CD4-positive, alpha-beta T cell treated with Interleukin-15 for 4 hours (primary cell): ENCODE measurements at places on chromosomes 13 and 19.

GRCh38 chr13:80338781-80339562, 2.0 kb downstream of the SPRY2 start:
- DNase-seq, result no peak

- no peak for DNase-seq
These were observed 536 bp upstream of the NCR1 start for GRCh38 chr19:54905421-54905802.

DNA sequence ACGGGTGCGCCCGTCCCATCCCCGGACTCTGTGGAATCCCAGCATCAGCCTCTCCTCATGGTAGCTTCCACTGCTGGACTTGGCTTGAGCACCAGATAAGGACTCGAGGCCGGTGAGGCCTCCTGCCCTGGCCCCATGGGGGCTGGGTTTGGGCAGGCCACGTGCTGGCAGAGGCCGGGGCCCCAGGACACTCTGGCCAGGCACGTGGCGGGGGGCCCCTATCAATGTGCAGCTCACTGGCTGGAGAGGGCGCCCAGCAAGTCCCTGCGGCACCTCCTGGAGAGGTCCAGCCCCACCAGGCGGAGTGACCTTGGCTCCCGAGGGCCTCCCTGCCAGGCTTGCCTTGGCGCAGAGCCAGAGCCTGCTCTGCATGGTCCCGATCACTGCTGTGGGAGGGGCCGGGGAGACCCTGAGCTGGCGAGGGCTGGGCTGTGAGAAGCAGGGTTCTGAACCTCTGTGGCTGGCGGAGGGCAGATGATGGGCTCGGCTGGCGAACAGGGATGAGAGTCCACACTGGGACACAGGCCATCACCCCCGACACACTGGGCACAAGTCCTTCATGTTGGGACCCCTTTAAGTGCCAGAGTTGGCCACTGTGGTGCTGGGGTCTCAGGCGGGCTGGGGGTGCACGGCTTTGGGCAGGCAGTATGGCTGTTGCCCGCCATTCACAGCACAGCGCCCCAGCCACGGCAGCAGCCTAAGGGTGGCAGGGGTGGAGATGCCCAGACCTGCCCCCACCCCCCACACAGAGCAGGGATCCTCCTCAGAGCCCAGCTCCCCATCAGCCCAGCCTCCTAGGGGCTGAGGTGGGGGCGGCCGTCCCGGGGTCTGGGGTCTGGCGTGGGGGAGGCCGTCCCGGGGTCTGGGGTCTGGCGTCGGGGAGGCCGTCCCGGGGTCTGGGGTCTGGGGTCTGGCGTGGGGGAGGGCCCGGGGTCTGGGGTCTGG, 19.1 kb downstream of the CEBPG start:
- DNase-seq, result no peak

GRCh38 chr19:2027361-2027760, 11.8 kb upstream of the BTBD2 start:
- DNase-seq, result no peak

- DNase-seq, result no peak
These were observed 28.1 kb downstream of the SMARCA4 start for GRCh38 chr19:10988921-10989320.

DNA sequence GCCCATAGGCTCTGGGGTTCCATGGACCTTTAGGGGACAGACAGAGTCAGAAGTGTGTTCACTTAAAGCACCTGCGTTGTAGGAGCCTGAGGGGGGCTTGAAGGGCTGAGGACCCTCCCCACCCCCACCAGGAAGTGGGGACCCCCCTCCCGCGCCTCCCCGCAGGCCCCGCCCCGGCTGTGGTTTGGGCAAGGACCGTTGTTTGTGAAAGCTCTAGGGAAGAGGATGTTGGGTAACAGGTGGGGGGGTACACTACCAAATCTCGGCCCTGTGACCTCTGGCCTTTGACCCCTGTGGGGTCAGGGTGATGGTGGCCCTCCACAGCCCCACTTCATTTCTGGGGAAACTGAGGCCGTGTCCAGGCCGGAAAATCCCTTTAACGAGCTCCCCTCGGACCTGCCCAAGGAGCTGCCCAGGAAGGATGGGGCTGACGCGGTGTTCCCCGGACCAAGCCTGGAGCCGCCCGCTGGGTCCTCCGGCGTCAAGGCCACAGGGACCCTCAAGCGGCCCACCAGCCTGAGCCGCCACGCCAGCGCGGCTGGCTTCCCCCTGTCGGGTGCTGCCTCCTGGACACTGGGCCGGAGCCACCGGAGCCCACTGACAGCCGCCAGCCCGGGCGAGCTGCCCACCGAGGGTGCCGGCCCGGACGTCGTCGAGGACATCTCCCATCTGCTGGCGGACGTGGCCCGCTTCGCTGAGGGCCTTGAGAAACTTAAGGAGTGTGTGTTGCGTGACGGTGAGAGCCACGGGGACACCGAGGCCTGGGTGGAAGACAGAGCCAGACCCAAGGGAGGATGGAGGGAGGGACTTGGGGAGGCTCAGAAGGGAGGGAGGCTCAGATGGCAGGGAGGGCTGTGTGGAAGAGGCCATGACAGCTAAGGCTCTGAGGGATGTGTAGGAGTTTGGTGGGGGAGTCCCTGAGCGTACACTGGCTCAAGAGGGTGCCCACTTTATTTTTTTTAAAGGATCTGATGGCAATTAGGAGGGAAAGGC, 1.3 kb downstream of the ARHGAP45 start:
- peak; percentile 76 for DNase-seq

GRCh38 chr19:2374808-2375207, 14.7 kb downstream of the TMPRSS9 start:
- no peak for DNase-seq

- DNase-seq, result no peak
These were observed 87.9 kb downstream of the LRCH1 start for GRCh38 chr13:46640843-46641242.

DNA sequence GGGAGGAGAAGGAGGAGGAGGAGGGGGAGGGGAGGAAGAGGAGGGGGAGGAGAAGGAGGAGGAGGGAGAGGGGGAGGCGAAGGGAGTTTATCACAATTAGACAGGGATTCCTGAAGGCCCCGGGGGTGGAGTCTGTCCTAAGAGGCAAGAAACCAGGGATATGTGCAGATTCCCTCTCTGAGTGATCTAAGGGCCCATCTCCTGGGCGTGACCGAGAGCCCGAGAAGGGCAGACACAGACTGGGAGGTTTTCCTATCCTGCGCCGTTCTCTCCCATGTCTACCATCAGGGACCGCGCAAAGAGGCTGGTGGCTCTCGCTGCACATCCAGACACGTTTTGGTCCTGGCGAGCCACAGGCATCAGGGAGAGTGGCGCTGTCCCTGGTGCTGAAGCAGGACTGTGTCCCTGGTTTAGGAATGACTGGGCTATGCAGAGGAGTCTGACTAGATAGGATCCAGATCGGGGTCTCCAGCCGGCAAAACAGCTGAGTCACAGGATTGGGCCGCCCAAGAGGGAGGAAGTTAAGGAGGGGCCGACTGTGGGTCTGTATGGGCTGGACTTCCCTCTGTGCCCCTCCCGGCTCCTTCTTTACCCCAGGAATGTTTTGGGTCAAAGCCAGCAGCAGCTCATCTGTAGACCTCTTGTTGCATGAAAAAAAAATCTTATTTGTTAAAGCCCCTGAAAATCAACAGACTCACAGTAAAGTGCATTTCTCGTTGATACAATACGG, 17.9 kb upstream of the ZNF175 start:
- DNase-seq, result peak; percentile 11

DNA sequence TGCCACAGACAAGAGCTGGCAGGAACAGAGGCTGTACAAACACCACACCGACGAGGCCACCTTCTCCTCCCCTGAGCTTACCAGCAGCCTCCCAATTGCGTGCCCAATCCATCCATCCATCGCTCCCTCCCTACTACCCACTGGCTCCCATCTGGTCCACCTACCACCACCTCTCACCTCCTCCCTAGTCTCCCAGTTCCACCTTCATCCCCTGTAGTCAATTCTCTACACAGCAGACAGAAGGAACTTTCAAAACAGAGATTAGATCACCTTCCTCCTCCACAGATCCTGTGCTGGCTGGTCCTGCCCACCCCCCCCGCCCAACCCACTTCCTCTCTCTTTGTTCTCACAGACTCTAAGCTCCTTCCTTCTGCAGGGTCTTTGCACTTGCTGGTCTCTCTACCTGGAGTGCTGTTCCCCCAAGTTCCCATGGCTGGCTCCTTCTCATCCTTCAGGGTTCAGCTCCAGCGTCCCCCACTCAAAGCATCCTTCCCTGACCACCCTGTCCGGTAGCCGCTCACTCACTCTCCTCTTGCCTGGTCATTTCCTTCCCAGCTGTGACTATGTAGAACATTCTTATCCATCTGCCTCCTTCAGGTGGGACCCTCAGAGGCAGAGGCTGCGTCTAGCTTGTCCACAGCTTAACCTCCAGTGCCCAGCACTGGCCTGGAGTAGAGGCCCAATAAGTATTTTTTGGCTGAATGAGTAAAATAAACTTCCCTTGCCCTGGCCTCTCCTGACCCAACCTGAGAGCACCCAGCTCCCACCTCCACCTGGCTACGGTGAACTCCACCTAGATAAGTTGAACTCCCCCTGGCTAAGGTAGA, 23.0 kb downstream of the PIN1 start:
- peak; percentile 46 for DNase-seq

DNA sequence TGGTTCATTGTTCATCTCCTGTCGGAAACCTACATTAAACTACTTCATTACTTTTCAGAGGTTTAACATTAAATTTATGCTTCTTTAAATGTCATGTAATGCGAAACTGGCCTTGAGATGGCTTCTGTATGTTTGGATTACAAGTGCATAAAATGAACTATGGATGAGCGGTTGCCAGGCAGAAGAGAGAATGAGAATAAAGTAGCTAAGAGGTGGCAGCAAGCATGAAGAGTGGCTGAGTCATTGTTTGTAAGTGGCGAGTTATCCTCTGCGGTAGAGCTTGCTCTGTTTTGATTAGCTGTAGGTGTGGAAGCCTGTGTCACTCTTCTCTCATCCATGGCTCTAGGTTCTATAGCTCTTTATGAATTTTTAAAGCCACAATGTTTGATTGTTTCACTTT, 1139.6 kb upstream of the PCDH9 start:
- DNase-seq, result no peak

DNA sequence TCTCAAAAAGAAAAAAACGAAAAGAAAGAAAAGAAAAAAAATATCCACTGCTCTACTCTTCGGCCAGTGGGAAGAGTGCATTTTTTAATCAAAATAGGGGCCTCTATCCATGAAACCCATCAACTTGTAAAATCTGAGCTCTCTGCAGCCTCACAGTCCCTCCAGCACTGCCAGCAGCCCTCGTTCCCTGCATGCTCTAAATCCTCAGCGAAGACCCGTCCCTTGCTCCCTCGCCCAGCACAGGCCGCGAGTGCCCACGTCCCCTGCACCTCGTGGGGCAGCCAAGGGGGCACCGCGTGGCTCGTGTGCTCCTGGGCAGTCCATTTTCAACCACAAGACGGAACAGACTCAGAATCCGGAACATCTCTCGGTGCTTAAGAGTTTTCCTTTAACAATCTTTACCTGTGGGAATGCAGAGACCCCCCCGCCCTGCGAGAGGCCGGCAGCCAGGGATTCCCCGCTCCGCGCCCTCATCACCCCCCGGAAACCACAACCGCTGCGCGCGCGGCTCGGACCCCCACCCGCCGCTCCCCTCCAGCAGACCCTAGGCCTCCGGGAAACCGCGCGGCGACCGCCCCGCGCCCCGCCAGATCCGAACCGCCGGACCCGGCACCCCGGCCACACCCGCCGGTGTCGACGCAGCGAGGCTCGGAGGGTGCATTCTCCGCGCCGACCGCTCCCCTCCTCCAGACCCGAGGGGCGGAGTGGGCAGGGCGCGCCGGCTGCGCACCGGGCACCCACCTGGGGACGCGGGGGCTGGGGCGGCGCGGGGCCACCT, 638 bp downstream of the ANKRD27 start:
- DNase-seq, result no peak

DNA sequence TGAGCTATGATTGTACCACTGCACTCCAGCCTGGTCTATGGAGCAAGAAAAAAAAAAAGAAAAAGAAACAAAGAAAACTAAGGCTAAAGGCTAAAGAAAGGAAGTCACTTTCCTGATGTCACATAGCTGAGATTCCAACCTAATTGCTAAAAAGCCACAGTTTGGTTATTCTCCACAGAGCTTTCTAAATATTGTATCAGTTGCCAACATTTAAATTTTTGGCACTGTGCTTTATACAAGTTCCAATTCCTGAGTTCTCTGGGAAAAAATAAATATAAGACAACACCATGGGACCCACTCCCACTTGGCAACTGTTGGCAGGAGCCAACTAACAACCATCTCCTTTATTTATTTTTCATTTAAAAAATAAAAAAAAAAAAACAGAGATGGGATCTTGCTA, 11.2 kb upstream of the LYPD3 start:
- DNase-seq, result no peak

GRCh38 chr19:15892012-15892411, 5.9 kb downstream of the CYP4F2 start:
- no peak for DNase-seq

GRCh38 chr13:50033725-50034124, 18.5 kb downstream of the KCNRG start:
- DNase-seq, result no peak

DNA sequence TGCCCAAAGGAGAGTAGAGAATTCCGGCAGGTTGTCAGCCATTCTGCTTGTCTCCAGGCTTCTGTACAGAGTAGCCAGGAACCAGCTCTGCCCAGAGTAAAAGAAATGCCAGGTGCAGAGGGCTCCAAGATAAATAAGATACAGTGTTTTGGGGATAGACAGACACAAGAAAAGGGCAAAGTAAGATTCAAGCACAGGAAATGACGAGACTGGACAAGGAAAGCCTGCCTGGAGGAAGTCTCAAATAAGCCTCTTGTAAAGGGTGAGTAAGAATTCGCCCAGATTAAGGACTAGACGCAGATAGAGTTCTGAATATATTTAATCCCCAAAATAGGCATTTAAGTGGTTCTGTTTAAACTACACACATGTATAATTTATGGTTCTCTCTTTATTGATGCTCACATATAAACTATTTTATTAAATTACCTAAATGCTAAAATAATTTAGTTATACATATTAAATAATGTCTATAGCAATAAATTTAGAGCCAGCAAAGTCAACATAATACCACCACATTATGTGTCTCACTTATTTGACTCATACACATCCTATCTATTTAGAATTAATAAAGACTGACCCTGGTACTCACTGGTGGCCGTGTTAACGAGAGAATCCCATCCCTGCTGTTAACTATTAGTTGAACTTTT, 98.4 kb upstream of the RAP2A start:
- no peak for DNase-seq

DNA sequence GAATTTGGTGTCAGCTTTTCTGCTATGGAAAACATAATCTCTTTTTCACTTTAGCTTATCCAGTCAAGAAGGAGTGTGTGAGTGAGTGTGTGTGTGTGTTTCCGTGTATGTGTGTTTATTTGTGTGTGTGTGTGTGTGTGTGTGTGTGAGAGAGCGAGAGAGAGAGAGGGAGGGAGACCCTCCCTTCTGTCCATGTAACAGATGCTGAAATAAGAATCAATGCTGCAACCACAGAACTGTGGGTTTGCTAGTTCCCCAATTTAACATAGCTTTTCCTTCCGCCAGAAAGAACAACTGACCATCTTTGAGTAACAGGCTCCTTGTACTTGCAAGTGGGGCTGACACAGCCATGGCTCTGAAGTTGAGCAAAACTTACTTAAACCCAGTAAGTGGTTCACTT, 5.2 kb downstream of the LCP1 start:
- peak; percentile 39 for DNase-seq

GRCh38 chr13:50846861-50847475, 3.5 kb upstream of the DLEU7 start:
- no peak for DNase-seq
